Activated T-cell treated with anti-CD3 and anti-CD28 coated beads for 48 hours (primary cell): ENCODE measurements at places on chromosomes 12 and 14.

GRCh38 chr12:100919116-100919515, 124.5 kb downstream of the ANO4 start:
- no peak for DNase-seq

GRCh38 chr14:53020193-53020932, 69.5 kb upstream of the FERMT2 start:
- DNase-seq: no peak

DNA sequence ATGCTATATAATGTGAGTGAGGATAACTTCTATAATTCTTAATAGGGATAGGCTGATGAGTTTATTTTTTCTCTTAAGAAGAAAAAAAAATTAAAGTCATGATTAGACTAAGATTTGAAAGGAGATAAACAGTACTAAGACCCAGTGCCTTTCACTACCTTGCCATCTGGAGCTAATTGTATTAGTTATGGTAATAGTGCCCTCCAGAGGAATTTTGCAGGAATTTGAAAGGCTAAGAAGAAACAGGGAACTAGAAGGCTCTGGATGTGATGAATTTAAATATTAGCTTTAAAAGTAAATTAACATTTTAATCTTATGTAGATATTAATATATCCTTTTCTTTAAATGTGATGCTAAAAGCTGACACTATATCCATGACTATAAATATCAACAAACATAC, 36.6 kb upstream of the PIK3C2G start:
- no peak for DNase-seq

DNA sequence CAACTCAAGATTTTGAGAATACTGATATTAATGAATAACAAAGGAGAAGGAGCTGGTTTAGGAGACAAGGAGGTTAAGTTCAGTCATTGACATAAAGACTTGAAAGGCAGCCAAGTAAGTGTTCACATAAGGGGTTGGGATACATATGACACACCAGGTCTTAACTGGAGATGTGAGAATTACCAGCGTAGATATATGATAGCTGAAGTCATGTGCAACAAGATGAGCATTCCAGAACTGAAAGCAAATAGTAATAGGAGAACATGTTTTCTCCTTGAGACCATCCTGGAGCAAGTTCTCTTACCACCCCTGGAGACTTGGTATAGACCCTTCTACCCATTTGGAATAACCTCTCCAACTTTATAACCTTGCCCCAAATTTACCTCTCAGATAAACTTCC, 43.3 kb upstream of the NPFF start:
- DNase-seq: no peak

DNA sequence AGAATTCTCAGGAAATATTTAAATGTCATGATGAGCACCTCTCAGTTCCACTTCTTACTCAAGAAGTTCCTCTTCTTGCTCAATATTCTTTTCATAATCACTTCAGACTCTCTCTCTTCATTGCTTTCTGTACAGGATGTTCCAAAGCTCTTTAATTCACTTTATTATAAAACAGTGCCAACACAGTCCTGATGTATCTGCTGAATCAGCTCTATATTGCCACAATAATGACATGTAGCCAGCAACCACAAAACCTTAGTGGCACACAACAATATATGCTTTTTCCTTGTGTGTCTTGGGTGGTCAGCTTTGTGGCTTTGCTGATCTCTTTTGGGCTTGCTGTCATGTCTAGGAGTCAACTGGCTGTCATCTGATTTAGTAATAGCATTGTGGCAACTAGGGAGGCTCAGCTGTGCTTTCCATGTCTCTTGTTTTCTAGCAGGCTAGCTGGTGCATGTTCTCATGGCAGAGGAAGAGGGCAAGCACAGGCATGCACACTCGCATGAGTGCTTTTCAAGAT, 52.8 kb upstream of the SLC2A13 start:
- DNase-seq: no peak

GRCh38 chr12:130162745-130163460, 639 bp downstream of the FZD10 start:
- no peak for DNase-seq

GRCh38 chr12:12305568-12306300, 38.9 kb upstream of the LRP6 start:
- DNase-seq: no peak
